ENCODE measurements at places on chromosomes 11 and 22. TPM values are rescaled to one million over a fixed set of nuclear protein-coding genes. Genes with fewer than 3 reads are reported as not detected.

DNA sequence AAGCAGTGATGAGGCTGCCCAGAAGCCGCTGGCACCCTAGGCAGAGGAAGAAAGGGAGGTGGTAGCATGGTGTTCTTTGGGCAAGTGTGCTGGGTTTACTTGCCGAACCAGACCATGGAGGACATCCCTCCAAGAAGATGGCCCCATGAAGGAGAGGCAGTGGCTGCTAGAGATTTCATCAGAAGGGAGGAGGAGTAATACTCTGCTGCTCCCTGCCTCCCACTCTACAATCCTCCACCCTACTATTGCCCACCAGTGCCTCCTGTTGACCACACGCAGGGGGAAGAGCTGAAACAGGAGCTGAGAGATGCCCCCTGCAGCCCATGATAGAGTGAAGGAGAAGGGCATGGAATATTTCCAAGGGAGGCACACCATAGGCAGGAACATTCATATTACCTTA lies 51.0 kb upstream of the PRSS23 start:
- ATAC-seq, result no peak

DNA sequence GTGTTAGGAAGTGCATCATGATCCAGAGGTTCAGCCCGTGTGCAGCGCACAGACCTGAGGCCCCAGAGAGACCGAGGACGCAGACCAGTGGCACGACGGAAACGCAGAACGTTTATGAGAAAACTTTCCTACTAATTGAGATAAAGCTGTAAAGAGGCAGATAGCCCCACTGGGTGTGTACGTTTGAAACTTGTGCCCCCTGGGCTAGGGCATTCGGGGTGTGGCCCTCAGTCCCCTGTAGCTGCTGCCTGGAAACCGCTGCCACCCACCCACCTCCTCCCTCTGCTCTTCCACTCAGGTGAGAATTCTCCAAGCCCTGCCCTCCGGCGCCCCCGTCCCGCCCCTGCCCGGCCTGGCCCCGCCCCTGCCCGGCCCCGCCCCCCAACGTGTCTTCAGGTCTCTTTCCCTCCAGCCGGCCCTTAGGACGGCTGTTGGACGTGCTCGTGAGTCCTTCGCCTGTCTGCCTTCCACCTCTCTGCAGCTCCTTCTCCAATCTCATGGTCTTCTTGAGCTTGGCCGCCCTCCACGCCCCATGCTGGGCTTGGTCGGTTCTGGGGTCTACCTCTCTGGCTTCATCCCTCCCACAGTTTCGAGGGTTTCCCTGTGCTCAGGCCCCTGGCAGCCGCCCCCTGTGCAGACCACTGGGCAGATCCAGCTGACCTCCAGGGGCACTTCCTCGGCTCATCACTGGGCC lies 12.1 kb downstream of the MAPK8IP2 start:
- peak; percentile 39 for ATAC-seq

- no peak for ATAC-seq
These were observed 29.6 kb downstream of the GALNT18 start for GRCh38 chr11:11592146-11592684.

DNA sequence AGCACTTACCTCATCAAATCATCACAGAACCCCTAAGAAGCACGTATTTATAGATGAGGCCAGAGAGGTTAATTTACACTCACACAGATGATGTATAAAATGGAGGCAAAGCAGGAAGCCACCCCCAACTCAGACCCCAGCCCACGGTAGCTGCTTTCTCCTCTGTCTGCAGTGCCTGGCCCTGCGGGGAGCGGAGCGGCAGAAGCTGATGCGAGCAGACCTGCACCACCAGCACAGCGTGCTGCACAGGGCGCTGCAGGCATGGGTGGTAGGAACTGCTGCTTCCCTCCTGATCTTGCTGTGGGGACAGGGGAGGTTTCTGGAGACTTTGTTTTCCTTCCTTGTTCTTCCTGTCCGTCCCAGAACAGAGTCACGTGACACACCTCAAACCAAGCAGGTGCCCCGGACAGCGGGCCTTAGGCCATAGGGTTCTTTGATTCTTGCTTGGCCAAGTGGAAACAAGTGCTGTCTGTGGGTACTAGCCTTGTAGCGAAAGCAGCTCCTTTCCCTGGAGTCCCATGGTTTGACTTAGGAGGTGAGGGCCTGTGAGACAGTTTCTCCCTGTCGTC lies 57.8 kb downstream of the PISD start:
- ATAC-seq, result no peak

GRCh38 chr11:124402326-124402922 lies 3.6 kb upstream of the OR8B3 start:
- peak; percentile 84 for ATAC-seq

- no peak for ATAC-seq
These were observed 24.7 kb downstream of the TUB start for GRCh38 chr11:8105666-8106065.

- no peak for ATAC-seq
These were observed 59.0 kb downstream of the NCAPD3 start for GRCh38 chr11:134164490-134165370.

DNA sequence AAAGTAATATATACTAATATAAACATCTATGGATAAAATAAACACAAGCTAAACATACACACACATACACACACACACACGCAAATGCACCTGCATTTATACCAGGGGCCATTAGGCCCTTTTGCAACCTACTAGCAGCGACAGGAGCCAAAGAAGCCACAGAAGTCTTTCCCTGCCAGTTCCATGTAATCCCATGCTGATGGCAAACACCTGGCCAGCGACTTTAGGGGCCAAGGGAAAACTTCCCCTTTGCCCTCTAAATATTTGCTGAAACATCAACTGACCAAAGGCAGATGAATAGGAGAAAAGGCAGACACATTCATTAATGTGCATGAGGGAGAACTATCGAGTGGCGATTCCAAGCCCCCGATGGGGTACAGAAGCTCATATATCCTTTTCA lies 14.8 kb upstream of the P2RY2 start:
- ATAC-seq, result no peak

DNA sequence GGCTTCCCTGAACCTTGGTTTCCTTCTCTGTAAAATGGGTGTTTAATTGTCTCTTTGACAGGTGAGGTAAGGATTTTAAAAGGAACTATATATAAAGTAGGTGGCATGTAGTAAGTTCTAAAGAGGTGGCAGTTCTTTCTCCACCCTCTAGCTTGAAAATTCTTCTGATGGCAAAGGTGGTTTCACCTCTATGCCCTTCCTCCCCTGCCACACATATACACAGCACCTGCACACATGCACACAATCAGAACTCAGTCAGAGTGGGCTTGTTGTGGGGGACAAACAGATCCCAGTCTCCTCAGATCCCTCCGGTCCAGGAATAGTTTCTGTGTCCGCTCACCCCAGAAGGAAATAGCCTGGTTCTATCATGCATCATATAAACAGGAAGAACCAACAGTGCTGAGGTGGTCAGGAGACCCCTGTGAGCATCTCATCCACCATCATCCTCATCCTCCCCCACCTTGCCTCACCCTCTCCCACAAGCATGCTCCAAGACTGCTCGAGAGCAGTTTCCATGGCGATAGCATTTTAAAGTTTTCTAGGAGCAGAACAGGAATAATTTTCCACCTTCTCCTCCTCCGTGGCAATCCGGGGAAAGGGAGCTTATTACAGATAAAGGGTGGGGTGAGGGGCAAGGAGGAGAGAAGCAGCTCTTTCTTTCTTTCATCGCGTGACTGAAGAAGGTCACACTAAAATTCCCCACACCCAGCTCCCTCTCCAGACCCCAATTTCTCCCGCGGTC lies 123.6 kb downstream of the CHST1 start:
- ATAC-seq, result no peak

- ATAC-seq, result no peak
These were observed 90.9 kb upstream of the LINC01488 start for GRCh38 chr11:69390561-69390960.

DNA sequence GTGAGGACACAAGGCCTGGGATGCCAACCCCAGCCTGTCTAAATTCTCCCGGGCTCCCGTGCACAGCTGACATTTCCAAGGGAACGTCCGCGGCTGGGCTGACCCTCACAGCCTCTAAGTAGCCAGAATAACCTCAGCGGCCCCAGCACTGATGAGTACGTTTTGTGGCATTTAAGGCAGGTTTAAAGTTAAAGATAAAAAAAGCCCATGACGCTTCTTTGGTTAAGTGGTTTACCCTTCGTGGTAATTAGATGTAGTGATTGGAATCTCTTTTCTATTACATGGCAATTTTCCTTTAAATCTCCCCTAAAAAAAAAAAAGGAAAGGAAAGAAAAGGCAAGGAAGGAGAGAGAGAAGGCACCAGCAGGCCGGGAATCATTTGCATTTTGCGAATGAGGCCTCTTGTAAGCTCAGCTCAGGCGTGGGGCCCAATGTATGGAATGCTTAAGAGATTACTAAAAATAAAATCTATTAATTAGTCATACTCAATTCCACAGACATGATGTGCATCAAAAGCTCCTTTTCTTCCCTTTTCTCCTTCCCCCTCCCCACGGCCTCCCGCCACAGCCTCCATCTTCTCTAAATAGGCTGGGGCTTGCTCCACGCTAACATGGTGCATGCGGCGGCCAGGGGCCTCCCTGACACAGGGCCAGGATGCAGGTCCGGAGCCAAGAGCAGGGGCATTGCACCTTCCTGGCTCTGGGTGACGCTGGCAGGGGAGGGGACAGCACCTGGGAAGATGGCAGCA lies 44.1 kb downstream of the MACROD1 start:
- no peak for ATAC-seq

GRCh38 chr22:19886605-19887255 lies 32.1 kb upstream of the GNB1L start:
- peak; percentile 15 for ATAC-seq

DNA sequence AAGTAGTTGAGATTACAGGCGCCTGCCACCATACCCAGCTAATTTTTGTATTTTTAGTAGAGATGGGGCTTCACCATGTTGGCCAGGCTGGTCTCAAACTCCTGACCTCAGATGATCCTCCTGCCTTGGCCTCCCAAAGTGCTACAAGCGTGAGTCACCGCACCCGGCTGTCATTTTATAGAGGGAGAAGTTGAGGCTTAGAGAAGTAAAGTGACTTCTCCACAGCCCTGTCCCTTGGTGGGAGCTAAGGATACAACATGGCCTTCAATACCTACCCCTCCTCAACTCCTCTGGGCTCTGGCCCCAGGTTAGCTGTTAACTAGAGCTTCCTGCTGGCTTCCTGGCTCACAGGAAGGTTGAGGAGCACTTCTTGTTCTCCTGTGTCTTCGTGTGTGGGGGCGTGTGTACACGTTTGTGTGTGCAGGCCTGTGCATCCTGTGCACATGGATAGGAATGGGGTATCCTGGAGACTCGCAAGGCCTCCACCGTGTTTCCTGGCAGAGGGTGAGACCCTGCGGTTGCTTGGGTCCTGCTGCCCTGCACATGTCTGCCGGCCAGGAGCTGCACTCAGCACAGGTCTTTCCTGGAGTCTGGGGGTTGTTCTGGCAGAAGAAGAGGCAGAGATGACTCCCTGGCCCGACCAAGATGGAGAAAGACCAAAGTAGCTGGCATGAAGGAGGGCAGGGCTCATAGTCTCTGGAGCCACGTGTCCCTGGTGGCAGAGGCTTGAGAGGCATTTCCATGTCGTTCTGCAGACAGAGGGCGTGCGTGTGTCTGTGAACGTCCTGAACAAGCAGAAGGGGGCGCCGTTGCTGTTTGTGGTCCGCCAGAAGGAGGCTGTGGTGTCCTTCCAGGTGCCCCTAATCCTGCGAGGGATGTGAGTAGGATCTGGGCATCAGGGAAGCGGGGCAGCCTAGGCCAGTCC lies 2.4 kb downstream of the SIDT2 start:
- ATAC-seq, result peak; percentile 17

- ATAC-seq, result no peak
These were observed 1143.3 kb downstream of the LRRC4C start for GRCh38 chr11:40316171-40316570.

- ATAC-seq, result no peak
These were observed 14.1 kb upstream of the TSKU start for GRCh38 chr11:76768909-76769560.

DNA sequence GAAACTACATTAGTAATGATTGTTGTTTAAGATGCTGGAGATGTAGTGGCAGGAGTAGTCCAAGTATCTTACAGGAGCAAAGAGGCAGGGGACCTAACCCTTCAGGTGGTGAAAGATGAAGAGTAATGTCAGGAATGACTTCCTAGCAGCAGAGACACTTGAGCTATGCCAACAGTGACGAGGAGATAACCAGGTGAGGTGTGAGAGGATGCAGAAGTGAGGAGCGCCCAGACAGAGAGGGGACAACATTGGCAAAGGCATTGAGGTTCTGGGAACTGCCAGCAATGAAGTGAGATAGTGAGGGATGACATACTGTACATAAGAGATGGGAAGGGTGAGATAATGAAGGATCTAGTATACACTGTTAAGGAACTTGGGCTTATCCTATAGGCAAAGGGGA lies 95.8 kb downstream of the NCAM1 start:
- no peak for ATAC-seq

GRCh38 chr22:45818424-45819085 lies 146.9 kb downstream of the ATXN10 start:
- no peak for ATAC-seq

DNA sequence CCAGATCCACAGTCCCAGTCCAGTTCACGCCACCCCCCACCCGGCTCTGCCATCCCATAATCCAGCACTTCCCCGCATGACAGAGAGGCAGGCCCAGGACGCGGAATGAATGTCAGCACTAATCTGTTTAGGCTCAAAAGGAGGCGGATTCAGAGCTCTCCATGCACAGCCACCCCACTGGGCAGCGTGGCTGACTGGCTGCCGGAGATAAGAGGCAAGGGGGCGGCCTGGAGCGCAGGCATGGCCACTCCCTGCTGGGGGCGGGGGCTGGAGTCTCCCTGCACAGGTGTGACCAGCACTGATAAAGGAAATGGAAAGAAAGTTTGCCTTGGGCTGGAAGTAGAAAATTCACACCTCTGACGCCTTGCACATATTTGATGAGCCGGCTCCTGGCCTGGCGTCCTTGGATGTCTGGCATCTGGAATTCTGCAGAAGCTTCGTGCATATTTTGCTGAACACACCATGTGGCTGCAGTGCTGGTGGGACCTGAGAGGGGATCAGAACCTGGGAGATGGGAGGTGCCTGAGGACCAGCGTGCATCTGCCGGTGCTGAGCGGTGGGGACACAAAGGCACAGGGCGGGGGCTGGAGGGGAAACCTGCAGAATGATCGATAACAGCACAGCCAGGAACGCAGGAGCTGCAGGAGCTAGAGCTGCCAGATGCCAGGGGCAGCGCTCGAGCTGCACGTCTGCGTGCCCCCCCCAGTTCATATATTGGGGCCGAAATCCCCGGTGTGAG lies 344.4 kb downstream of the CTTN start:
- no peak for ATAC-seq

GRCh38 chr11:44761551-44761961 lies 34.8 kb downstream of the TSPAN18 start:
- no peak for ATAC-seq

Gene MYRF
- 0.88 TPM for total RNA-seq

Gene CSNK2A3
- total RNA-seq, result 0.84 TPM

Gene OR8D4
- not detected for total RNA-seq

Gene SLC22A9
- not detected for total RNA-seq

Gene POLDIP3
- 43.9 TPM for total RNA-seq

Gene BARX2
- 92.8 TPM for total RNA-seq

Gene ISX
- not detected for total RNA-seq

Gene VWCE
- 0.52 TPM for total RNA-seq

Gene CNTF
- 0.76 TPM for total RNA-seq

Gene PHOX2A
- total RNA-seq, result not detected

Gene CCDC87
- 0.16 TPM for total RNA-seq

Gene JAML
- 2.7 TPM for total RNA-seq

Gene MUC15
- total RNA-seq, result 17.5 TPM

Gene TSSK2
- not detected for total RNA-seq

Gene CHRNA10
- total RNA-seq, result 0.64 TPM
